ENCODE measurements at places on chromosomes 6 and 20.

GRCh38 chr20:59055302-59055701 is 12.7 kb upstream of the PRELID3B start:
- DNase-seq: peak; percentile 9

GRCh38 chr6:168155821-168156741 is 77.1 kb upstream of the FRMD1 start:
- no peak for DNase-seq

GRCh38 chr20:36736451-36737182 is 9.3 kb downstream of the NDRG3 start:
- DNase-seq: peak; percentile 24

GRCh38 chr6:122495612-122496011 is 24.0 kb upstream of the SERINC1 start:
- DNase-seq: no peak

All from NCI-H524 (cell line).